NCI-H748 treated with DMSO at 0.1 percent for 48 hours (cell line): ENCODE measurements at places on chromosomes 12 and 14.

GRCh38 chr14:103546652-103547454, 15.6 kb downstream of the BAG5 start:
- peak; percentile 24 for DNase-seq

- no peak for DNase-seq
Measured at GRCh38 chr12:131536766-131537165, 174.1 kb upstream of the SFSWAP start.

DNA sequence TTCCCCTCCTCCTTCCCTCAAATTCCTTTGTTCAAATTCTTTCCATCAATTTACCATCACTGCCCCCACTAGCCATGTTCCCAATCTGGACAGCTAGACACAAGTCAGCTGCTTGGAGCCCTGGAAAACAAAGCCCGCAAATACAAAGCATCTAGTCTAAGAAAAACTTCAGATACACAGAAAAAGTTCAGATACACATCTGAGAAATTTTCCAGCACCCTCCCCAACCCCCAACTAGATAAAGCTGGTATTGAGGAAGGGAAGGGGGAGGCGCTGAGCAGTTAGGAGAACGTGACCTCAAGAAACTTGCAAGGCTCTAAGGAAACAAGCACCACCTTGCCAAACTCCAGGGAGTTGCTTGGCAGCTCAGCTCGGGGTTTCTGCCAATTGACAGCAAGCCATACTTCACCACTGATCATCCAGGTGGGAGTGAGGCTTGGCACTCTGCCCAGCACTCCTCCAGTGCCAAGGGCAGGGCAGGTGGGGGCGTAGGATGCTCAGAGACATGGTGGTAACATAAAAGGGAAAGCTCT, 5.1 kb upstream of the CNIH1 start:
- peak; percentile 8 for DNase-seq

DNA sequence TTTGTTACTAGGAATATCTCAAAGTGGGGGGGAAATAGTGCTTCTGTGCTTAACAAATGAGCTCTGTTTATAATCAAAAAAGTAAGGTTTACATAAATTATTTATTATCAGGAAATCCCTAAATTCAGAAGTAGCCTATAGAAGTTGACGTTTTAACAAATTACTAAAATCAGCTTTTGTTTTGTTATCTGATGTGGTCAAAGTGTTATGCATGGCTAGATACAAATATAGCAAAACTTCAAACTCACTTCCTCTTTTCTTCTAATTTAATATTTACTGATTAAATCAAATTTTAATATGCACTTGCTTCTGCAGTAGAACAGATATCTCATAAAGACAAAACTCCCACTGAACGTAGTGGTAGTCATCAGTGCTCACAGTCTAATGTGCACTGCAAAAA, 47.5 kb downstream of the GARIN6 start:
- DNase-seq: no peak

- no peak for DNase-seq
Measured at GRCh38 chr12:88371416-88372183, 208.7 kb downstream of the KITLG start.

- DNase-seq: no peak
Measured at GRCh38 chr14:21039585-21040369, 2.4 kb upstream of the RNASE7 start.

GRCh38 chr14:30297876-30298795, 260.8 kb upstream of the G2E3 start:
- DNase-seq: no peak

GRCh38 chr12:44848703-44849085, 27.4 kb downstream of the NELL2 start:
- DNase-seq: no peak

GRCh38 chr12:103975368-103975767, 9.7 kb downstream of the TDG start:
- DNase-seq: no peak

DNA sequence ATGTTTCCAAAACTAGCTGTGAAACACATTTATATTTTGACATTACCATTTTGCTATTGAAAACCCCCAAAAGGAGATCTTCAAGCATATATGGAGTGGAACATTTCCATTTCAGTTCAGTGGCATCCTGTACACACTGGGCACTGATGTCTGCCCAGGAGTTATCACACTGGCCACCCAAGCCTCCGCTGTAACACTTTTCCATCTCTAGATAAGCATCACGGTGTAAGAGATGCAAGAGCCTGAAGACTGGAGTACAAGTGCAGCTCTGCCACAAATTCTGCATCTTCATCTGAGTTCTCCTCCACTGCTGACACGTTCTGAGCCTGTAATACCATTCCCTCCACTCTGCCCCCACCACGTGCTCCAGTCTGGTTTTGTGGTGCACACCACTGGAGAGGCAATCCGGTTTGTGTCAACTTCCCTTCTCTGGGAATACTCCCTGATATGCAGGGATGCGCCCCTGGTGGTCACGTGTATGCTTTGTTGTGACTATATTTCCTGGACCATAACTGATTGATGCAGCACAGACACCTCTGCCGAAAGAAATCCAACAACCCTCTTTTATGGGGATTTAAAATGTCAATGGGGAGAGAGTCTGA, 12.7 kb downstream of the SPTLC2 start:
- no peak for DNase-seq

- DNase-seq: no peak
Measured at GRCh38 chr12:106033161-106033675, 105.5 kb downstream of the NUAK1 start.
